ENCODE measurements at places on chromosomes 7 and 10.

- DNase-seq = no peak
These were observed 120.0 kb downstream of the LYZL1 start for GRCh38 chr10:29408847-29409240.

DNA sequence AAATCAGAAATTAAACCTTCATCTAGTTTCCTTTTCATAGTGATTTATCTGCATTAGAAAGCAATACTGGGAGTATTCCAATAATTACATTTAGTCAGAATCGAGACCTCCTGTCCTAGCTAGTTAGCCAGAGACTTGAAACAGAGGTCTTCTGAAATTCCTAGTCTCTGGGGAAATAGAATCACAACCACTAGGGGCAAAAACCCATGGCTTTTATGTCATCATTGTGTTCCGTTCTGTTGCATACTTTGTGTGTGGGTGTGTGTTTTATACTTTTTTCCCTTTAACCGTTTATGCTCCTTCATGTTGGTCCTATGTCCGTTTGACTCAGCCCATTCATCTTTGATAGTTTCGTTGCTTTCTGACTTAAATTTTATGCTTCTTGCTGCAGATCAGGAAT is 79.8 kb downstream of the RALA start:
- no peak for DNase-seq

GRCh38 chr7:8434290-8435002 is 1.0 kb downstream of the NXPH1 start:
- peak; percentile 79 for DNase-seq

DNA sequence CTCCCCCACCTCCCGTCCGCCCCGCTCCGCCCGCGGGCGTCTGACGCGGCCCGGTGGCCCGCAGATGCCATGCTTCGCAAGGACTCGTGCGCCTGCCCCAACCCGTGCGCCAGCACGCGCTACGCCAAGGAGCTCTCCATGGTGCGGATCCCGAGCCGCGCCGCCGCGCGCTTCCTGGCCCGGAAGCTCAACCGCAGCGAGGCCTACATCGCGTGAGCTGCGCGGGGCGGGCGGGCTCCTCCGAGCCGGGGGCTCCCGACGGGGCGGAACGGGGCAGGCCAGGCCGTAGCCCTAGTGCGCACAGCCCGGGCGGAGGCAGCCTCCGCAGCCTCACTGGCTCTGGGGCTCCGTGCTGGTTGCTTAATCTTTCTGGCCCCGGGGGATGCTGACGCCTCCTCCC is 2.8 kb downstream of the ASIC3 start:
- peak; percentile 96 for DNase-seq
